Anterior cingulate cortex (tissue), 58 donors: ENCODE measurements at places on chromosomes 1 and 21.

DNA sequence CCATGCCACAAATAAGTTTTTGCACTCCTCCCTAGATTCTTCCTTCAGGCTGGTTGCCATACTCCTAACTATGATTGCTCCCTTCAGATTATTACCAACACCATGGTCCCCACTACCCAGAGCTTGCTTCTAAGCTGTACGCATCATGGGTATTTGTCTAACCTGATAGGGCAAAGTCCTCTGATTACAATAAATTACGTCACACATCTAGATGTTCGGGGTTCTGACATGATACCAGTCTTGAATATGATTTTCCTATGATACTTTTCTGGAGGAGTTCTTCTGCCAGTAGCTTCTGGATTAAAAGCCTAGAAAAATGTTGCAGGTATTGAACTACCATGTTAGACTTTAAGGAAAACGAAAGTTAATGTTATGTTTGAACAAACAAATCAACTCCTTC lies 67.2 kb downstream of the NUF2 start:
- no peak for DNase-seq

GRCh38 chr1:16727190-16728111 lies 12.9 kb upstream of the RNU1-4 start:
- no peak for DNase-seq

DNA sequence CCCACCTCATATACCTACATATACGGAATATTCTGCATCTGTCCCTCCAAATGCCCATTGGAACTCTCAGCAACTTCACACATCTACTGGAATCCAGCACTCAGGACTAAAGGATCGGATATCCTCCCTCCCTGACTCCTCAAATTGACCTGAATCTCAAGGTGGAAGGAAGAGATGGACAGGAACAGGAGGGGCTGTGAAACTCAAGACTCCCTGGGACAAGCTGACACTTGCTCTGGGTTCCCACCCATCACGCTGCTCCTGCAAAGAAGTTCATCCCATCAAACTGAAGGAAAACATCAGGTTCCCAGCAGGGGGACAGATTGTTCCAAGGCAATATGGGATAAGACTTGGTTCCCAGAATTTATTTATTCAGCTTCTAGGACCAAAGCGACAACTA lies 30.3 kb upstream of the TIAM1 start:
- no peak for DNase-seq

GRCh38 chr1:28456078-28456477 lies 49.8 kb upstream of the RCC1 start:
- DNase-seq = no peak

DNA sequence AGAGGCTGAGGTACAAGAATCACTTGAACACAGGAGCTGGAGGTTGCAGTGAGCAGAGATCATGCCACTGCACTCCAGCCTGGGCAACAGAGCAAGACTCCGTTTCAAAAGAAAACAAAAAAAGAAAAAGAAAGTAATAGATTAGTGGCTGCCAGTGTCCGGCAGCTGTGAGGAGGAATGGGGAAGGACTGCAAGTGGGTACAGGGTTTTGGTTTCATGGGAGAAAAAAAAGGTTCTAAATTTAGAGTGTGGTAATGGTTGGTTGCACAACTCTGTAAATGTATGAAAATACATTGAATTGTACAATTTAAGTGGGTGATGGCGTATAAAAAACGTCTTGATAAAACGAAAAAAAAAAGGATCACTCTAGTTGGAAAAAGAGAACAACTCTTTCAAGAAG lies 6.7 kb downstream of the TAF1A start:
- DNase-seq = no peak

DNA sequence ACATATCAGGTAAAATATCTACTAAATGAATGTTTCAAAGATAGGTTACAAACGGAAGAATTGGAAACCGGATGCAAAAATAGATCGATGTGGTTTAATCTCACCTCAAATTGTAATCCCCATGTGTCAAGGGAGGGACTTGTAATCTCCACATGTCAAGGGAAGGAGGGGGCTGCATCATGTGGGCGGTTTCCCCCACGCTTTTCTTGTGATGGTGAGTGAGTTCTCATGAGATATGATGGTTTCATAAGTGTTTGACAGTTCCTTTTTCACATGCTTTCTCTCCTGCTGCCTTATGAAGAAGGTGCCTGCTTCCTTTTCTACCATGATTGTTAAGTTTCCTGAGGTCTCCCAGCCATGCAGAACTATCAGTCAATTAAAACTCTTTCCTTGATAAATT lies 408.7 kb upstream of the TMPRSS15 start:
- DNase-seq = no peak

DNA sequence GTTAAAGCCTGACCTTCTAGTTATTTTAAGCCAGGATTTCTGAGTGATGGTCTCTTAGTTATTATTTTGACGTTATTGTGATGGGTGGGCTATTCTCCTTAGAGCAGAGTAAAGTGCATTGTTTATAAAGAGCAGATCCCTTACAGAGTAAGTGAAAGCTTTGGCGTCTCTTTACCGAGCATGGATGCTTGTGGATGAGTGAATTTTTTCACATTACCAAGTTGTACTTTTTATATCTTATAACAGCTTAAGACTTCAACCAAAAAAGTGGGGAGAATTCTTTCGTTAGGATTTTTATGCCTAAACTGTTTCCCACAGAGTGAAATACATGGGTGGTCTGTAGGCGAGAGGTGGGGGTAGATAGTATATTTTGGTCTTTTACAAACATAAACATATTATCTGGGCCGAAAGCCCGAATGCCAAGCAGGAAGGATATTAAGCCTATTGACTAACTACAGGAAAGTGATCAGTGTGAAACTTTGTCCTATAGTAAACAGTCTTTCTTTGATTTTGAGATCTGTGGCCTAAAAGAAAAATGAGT lies 279.1 kb upstream of the C1orf105 start:
- no peak for DNase-seq
